IPS DF 6.9 (cell line): ENCODE measurements at places on chromosomes 7 and 10.

DNA sequence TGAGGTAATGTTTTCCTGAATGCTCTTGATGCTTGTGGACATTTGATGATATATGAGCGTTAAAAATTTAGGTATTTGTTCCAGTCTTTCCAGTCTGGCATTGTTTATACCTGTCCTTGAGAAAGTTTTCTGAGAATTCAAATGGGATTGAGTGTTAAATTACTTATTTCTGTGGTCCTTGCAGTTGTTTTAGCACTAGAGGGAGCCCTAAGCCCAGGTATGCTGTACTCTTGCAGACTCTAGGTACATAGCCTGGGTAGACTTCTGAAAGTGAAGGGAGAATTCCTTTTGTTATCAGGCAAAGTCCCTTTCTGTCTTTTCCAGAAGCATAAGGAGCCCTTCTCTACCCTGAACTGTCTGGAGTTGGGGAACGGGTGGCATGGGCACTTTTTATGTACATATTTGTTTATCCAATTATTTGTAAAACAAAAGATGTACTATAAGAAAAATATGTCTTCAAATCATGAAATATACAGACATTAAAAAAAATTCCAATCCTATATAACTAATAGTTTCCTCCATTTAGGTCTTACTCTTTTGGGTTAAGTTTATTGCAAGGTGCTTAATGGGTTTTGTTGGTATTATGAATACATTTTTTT is 262.1 kb downstream of the ATRNL1 start:
- H3K27me3 ChIP-seq = no peaks in the 10 kb centered on the region
- peak; percentile 31 for DNase-seq
- no peaks in the 10 kb centered on the region for H3K4me1 ChIP-seq
- H3K36me3 ChIP-seq = no peaks in the 10 kb centered on the region
- no peak overlapping the region for H3K27ac ChIP-seq

- H3K36me3 ChIP-seq = no peaks in the 10 kb centered on the region
- H3K27ac ChIP-seq = no peak overlapping the region
- no peaks in the 10 kb centered on the region for H3K4me1 ChIP-seq
Measured at GRCh38 chr10:73043766-73044377, 52.8 kb downstream of the P4HA1 start.

- no peak within 1 kb of the TSS for H3K27ac ChIP-seq
- DNase-seq = peak; percentile 20
- H3K27me3 ChIP-seq = peaks cover 4% of the 10 kb centered on the region; the same call in 1 of the 2 replicates
- H3K4me1 ChIP-seq = peaks cover 3% of the 10 kb centered on the region; the same call in 1 of the 2 replicates
- H3K36me3 ChIP-seq = no peaks in the 10 kb centered on the region
Measured at GRCh38 chr10:127906548-127907377, at the start of gene PTPRE. TSS of gene PTPRE (plus strand) at chr10:127907103. CDS start at chr10:128040882, 133,779 bp downstream.

DNA sequence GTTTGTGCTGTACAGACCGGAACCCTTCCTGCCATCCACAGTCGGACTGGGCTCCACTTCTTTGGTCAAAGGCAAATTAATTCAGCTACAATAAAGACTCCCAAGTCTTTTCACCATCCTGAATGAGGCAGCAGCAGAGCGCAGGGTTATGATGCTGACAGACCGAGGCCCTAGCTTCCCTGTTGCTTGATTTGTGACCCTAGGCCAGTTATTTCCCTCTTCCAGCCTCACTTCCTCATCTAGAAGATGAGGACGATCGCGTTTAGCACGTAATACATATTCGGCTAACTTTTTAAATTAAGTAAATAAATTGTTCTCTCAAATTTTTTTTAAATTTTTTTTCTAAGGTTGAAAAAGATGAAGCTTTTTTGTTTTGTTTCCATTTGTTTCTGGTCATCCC is 18.1 kb downstream of the ADRB1 start:
- no peaks in the 10 kb centered on the region for H3K27me3 ChIP-seq
- H3K4me1 ChIP-seq = 0 out of 2 replicates have a peak, but pooled peaks cover 1% of the 10 kb centered on the region
- H3K27ac ChIP-seq = no peak overlapping the region
- no peak for DNase-seq
- no peaks in the 10 kb centered on the region for H3K36me3 ChIP-seq
- H3K4me3 ChIP-seq = no peak overlapping the region

- H3K4me3 ChIP-seq = no peak overlapping the region
- H3K27me3 ChIP-seq = no peaks in the 10 kb centered on the region
- H3K4me1 ChIP-seq = peaks cover 4% of the 10 kb centered on the region; the same call in 1 of the 2 replicates
Measured at GRCh38 chr10:90481326-90481923, 376.4 kb downstream of the HTR7 start.

DNA sequence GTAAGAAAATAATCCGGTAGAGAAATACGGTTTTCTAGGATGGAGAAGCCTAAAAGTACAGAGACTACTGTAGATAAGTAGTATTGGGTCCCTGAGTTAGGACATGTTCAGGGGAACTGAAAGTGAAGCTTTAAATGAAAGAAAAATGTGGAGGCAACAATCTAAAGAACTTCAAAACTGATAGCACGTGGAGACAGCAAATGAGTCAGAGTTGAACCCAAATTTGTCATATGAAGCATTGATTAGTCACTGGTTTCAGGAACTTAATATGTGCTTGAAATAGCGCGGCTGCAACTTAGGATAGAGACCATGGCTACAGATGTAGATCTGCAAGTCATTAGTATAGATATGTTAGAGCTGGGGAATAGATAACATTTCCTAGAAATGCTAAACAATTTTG is 1138.6 kb upstream of the SORCS1 start:
- no peaks in the 10 kb centered on the region for H3K27me3 ChIP-seq
- H3K27ac ChIP-seq = no peak overlapping the region
- H3K4me3 ChIP-seq = no peak overlapping the region
- no peak for DNase-seq
- no peaks in the 10 kb centered on the region for H3K36me3 ChIP-seq

DNA sequence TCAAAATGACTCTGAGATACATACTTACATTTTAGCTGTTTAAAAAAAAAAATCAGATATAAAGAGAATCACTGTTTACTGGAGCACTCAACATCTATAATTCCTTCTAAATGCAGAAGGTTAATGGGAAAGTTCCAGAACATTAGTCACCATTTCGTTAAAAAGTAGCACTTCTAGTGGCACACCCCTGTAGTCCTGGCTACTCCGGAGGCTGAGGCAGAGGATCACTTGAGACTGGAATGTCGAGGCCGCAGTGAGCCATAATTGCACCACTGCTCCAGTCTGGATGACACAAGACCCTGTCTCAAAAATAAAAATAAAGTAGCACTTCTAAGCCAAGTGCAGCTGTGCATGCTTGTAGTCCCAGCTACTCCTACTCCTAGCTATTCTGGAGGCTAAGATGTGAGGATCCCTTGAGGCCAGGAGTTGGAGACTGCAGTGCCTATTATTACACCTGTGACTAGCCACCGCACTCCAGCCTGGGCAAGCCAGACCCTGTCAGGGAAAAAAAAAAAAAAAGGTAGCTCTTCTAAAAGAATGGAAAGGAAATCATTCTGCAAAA is 2.2 kb downstream of the FGFBP3 start:
- no peak overlapping the region for H3K27ac ChIP-seq
- peak overlapping the region; percentile 69; the same call in 1 of the 2 replicates for H3K4me3 ChIP-seq
- no peak for DNase-seq
- H3K4me1 ChIP-seq = peaks cover 2% of the 10 kb centered on the region; the same call in 1 of the 2 replicates
- H3K36me3 ChIP-seq = peaks cover 2% of the 10 kb centered on the region; the same call in 1 of the 2 replicates

DNA sequence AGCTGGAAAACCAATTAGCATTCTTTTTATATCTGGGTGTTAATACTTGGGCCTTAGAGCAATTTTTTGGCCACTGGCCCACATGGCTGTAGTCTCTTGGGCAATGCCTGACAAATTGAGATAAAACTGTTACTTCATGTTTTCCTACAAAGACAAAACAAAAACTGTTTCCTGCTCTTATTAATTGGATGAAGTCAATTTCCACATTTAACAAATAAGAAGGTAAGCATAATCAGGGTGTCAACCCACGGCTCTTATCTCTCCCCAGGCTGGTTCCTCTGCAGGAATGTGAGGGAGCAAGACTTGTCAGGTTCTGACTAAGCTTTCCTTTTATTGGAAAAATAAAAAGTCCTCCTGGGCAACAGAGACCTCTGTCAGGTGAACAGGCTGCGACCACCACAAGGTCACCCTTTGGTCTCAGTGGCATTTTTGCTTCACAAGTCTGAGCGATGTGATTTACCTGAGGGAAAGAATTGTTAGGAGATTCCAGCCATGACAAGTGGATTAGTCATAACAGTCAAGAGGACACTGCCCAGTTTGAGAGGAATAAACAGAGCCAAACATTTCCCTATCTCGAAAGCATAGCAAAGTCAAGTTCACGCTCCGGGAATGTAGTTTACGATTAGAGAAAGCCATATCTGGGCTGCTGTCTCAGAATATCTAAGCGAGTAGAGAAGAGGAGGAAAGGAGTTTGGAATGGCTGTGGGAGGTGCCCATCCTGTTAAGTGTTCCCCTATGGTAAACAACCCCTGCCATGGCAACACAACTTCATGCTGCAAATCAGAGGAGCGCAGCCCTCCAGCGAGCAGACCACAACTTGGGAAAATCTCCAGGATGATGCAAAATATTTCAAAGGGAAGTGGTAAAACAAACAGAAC is 144.4 kb downstream of the TES start:
- H3K4me1 ChIP-seq = no peaks in the 10 kb centered on the region
- no peak for DNase-seq
- H3K27ac ChIP-seq = no peak overlapping the region
- H3K36me3 ChIP-seq = no peaks in the 10 kb centered on the region
- no peaks in the 10 kb centered on the region for H3K27me3 ChIP-seq
- H3K4me3 ChIP-seq = no peak overlapping the region

DNA sequence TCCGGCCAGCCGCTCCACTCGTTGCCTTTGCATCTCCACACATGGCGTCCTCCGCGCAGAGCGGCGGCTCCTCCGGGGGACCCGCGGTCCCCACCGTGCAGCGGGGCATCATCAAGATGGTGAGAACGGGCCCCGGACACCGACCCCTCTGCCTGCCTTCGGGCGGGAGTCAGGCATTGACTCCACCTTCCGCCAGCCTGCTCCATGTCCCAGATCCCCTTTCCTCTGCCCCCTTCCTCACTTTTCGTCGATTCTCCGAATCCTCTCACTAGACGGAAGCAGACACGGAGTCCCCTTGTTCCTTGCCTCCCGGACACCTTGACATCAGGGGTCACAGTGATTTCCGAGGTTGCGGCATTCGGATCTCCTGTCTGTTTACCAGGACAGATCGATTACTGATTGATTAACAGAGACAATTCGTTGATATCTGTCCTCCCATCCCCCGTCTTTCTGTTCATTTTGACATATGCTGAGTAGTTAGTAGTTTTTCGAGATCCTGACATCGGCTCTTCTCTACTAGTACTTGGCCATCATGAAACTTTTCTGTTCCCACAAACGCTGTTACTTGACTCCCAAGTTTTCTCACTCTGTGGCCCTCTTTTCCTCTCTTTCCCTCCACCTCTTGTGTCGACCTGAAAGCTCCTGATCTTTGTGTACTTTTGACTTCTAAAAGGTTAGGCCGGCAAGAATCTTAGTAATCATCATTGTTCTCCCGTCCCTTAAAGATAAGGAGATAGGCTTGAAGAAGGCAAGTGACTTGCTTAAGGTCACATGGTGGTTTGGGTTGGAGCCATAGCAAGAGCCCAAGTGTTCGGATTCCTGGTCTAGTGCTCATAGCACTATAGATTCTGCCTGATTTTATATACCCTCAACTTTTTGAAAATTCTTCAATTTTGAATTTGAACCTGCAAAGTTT is 597 bp downstream of the SND1 start:
- H3K4me1 ChIP-seq = 0 out of 2 replicates have a peak, but pooled peaks cover 1% of the 10 kb centered on the region
- no peak overlapping the region for H3K27ac ChIP-seq
- H3K36me3 ChIP-seq = no peaks in the 10 kb centered on the region

GRCh38 chr7:151339651-151340382 is 1.8 kb upstream of the NUB1 start:
- no peaks in the 10 kb centered on the region for H3K36me3 ChIP-seq
- no peaks in the 10 kb centered on the region for H3K27me3 ChIP-seq
- H3K4me3 ChIP-seq = no peak overlapping the region
- H3K27ac ChIP-seq = no peak overlapping the region

- no peak overlapping the region for H3K4me3 ChIP-seq
- H3K4me1 ChIP-seq = no peaks in the 10 kb centered on the region; the same call in 1 of the 2 replicates
- H3K36me3 ChIP-seq = no peaks in the 10 kb centered on the region
- H3K27ac ChIP-seq = no peak overlapping the region
Measured at GRCh38 chr10:124131172-124131571, 37.8 kb upstream of the CHST15 start.

GRCh38 chr7:101386558-101387231 is 24.0 kb downstream of the COL26A1 start:
- no peak for DNase-seq
- H3K4me3 ChIP-seq = no peak overlapping the region
- no peaks in the 10 kb centered on the region for H3K27me3 ChIP-seq
- H3K36me3 ChIP-seq = no peaks in the 10 kb centered on the region

GRCh38 chr10:93346694-93347093 is 135.4 kb downstream of the MYOF start:
- H3K4me1 ChIP-seq = no peaks in the 10 kb centered on the region
- no peaks in the 10 kb centered on the region for H3K36me3 ChIP-seq
- H3K27me3 ChIP-seq = no peaks in the 10 kb centered on the region

DNA sequence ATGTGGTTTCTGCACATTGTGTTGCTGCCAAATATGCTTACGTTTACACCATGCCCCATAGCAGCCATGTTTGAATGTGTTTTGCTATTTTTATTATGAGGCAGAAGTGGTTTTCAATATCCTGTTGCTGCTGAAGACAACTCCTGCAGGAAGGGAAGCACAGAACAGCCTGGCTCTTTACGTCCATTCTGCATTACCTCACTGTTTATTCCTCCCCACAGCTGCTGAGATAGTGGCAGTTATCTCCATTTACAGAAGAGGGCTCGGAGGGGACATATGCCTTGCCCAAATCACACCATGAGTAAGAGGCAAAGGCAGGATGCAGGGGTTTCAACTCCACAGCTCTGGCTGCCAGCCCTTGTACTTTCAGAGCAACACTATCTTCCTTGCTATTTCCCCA is 35.3 kb downstream of the PLPP4 start:
- no peaks in the 10 kb centered on the region for H3K27me3 ChIP-seq
- no peak overlapping the region for H3K27ac ChIP-seq
- H3K36me3 ChIP-seq = no peaks in the 10 kb centered on the region
- H3K4me3 ChIP-seq = no peak overlapping the region

DNA sequence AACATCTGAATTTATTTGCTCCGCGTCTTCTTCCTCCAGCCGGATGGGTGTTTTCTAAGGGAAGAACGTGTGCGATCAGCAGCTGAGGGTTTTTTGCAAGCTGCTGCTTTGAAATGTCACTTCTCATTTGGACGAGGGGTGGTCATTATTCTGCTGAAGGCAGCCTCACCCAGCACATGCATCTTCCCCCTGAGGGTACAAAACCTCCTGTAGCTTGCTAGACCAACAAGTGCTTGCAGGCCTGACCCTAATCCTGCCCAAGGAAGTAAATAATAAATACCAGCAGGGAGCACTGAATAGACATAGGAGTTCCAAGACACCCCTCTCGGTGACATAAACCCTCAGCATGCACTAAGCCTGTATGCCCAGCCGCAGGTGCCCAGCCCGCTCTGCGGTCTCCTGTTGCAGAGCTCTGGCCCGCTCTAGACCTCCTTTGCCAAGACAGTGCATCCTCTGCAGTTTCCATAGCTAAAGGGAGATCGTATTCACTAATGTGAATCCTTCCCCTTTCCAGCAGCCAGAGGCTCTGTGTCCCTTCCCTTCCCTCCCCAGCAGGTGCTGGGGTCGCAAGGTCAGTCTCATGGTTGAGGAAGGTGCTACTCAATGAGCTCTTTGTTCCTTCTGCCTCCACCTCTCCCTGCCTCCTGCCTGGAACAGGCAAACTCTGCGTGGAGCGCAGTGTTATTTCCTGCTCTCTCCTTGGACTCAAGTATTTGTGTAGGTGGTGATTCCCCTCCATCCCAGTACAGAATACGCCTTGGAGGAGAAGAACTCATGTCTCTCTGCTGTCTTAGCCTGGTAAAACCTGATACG is 36.6 kb downstream of the SBDS start:
- no peak for DNase-seq
- no peak overlapping the region for H3K4me3 ChIP-seq
- no peak overlapping the region for H3K27ac ChIP-seq
- H3K4me1 ChIP-seq = no peaks in the 10 kb centered on the region
